GM19239 (cell line): ENCODE measurements at places on chromosomes 16 and 17.

- DNase-seq: no peak
Observed at GRCh38 chr17:63800783-63801182, 26.4 kb upstream of the PSMC5 start.

DNA sequence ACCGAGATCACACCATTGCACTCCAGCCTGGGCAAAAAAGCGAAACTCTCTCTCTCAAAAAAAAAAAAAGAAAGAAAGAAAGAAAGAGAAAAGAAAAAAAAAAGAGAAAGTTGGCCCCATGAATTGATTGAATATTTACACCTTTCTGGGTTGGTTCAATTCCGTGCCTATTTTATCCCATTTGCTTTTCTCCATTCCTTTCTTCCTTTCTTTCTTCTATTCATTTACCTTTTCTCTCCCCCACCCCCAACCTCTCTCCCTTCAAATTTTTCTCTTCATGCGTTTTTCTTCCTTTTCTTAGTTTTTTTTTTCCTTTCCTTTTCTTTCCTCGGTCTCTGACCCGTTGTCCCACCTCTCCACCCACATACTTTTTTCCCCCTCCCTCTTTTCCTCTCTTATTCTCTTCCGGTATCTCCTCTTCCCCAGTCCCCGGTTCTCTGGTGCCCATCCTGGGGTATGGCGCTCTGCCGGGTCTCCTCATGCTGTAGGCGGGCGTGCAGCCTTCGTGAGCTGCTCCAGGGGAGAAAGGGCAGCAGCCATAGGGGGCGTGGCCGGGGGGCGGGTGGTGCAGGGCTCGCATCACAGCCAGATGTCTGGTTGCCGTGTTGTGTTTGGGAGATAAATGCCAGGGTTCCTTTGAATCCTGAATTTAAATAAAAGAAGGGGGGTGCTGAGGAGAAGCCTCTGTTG lies 5.3 kb upstream of the COL1A1 start:
- no peak for DNase-seq

DNA sequence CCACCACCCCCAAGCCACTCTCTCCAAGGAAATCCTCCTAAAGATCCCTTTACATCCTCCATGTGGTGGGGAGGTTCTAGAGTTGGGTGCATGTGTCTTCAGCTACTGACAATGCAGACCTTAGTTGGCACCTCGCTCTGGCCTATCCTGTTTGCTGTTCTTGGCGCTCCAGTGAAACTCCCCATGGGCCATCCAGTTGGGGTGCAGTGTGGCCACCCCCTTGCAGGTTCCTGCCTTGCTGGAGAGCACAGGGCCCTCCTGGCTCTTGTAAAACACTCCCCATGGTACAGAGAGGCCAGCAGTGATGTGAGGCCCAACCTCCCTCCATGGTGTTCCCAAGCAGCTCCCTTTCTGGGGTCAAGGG lies 22.7 kb upstream of the STH start:
- no peak for DNase-seq

- no peak for DNase-seq
Observed at GRCh38 chr16:57616241-57616640, 12.2 kb upstream of the ADGRG1 start.

DNA sequence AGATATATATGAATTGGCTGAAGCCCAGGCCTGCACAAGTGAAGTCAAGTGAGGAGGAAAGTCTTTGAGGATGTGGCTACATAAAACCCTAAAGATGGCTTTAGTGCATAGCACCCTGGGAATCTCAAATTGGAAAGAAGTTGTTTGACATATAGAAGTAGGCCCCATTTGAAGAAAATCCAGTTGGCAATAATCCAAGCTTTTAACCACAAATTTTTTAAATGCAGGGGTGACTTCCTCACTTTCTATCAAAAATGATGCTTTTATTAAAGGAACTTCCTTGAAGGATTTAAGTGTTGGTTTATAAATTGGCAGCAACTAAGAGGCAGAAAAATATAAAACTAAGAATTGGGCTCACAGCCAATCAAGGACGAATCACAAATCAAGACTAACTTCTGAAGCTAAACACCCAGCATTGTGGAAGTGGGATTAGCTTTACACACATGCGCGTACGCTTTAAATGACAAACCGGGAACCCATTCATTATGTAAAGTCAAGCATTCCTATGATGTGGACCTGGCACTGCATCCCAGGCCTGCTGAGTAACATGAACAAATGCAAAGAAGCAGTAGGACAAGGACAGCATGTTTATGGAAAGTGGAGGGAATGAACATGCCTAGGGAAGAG lies 63.3 kb downstream of the NOG start:
- DNase-seq: no peak
